ENCODE measurements at places on chromosomes 12 and 14. TPM values are rescaled to one million over a fixed set of nuclear protein-coding genes. Genes with fewer than 3 reads are reported as not detected.

The PLCZ1 gene
- not detected for total RNA-seq

The RASAL1 gene
- 0.44 TPM for total RNA-seq

- no peak for DNase-seq
Measured at GRCh38 chr14:33229269-33229929, 290.7 kb downstream of the NPAS3 start.

GRCh38 chr14:101707068-101707842 lies 54.3 kb upstream of the PPP2R5C start:
- peak; percentile 66 for DNase-seq

DNA sequence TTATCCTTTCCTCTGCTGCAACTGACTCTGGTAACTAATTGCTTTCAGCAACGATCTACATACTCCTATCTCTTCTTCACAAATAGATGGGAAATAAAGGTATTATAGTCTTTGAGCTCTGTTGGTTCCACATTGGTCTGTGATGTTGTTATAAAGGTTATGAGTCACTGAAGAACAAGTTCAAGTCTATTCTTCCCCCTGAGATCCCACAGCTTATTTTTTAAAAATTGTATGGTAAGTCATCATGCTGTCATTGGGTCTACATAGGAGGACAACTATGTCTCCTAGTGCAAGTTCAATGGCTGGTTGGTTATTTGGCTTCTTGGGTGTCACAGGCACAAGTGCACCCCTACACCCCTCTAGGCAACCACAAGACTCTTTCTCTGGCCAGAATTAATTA lies 49.6 kb upstream of the PTCSC3 start:
- DNase-seq = no peak

DNA sequence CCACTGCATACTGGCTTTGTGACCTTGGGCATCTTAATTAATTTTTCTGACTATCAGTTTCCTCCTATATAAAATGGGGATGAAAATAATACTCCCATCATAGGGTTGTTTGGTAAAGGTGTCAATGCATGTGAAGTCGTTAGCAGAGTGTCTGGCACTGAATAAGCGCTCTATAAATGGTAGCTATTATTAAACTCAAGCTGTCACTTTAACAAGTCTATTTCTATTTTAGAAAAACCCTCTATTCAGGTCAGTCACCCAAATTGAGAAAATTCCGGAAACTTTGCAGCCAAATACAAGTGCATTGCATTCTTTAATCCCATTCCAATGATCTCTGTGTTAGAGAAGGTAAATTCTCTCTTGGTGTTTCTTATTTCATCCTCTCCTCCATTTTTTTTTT lies 363.1 kb downstream of the SYT1 start:
- no peak for DNase-seq
